ENCODE measurements at places on chromosomes 13 and 19.
A peak's percentile ranks its signal among the peaks of the same experiment; 100 is the strongest.

DNA sequence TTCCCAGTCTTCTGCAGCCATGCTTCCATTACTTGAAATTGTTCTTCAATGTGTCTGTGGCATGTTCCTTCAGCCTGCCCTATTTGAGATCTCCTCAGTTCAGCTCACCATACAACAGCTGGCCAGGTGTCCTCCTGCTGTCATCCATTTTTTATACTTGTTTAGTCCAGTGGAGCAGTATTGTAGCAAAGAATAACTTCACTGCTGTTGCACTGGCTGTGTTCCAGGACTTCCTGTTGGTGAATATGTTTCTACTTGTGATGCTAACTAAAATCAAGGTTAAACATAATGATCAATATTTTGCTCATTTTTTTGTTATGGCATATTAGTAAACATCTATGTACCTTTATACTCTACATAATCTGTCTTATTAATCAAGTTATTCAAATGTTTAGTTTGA lies 1394.1 kb downstream of the PCDH9 start:
- DNase-seq: no peak

DNA sequence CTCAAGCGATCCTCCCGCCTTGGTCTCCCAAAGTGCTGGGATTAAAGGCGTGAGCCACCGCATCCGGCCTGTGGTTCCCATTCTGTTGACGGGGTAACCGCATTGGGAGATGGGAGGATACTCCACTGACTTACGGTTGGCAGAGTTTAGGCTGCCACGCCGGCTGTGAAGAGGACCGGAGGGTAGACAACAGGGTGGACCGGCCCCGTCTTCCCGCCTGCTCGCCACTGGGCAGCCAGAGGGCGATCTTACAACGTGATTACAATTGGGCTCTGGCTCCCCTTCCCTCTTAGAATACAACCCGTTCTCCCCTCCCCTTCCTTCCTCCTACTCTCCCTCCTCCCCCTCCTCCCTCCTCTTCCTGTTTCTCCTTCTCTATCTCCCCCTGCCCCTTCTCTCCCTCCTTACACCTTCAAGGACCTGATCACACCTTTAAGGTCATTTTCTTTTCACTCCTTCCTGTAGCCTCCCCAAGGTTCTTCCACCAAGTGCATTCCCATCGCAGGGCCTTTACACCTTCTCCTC lies 957 bp upstream of the CCDC194 start:
- DNase-seq: no peak

GRCh38 chr13:96684469-96684868 lies 309.8 kb downstream of the OXGR1 start:
- DNase-seq: no peak

- no peak for DNase-seq
Measured at GRCh38 chr13:26497968-26498511, 59.4 kb upstream of the WASF3 start.

- DNase-seq: no peak
Measured at GRCh38 chr13:47158593-47158992, 261.7 kb upstream of the HTR2A start.

DNA sequence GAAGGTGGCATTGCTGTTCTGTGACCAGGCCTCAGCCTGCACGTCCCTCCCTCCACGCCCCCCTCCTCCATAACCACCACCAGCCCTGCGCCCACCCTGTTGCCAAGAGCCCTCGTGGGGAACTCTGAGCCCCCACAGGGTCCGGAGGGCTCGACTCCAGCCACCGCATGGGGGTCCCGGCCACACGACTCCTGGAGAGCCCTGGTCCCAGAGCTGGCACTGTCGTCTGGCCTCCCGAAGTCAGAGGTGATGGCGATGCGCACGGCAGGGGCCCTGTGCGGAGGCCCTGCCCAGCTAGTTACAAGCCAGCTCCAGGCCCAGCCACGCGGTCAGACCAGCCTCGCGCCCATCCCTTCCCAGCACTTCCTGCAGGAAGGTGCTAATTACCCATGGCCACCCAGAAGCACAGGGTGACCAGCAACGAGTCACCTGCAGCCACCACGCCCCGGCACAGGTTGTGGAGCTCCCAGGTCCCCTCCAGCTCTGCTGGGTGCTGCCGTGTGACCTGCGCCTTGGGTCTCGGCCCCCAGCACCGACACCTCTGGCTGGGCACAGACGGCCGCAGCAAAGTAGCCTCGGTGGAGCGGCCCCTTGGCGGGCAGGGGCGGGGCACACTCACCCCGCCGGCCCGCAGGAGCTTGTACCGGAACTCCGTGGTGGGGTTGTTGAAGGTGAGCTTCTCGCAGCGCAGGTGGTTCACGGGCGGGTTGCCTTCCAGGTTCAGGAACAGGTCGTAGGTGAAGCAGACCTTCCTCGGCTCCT lies 49.6 kb downstream of the MLLT1 start:
- DNase-seq: no peak

GRCh38 chr13:45195421-45195820 lies 5.4 kb downstream of the KCTD4 start:
- no peak for DNase-seq

- DNase-seq: no peak
Measured at GRCh38 chr13:44932171-44932849, 57.0 kb downstream of the NUFIP1 start.

GRCh38 chr19:58059671-58060078 lies 593 bp downstream of the ZNF135 start:
- no peak for DNase-seq

- no peak for DNase-seq
Measured at GRCh38 chr19:13492128-13492527, 14.2 kb downstream of the CACNA1A start.

GRCh38 chr19:1725100-1726064 lies 27.9 kb upstream of the ONECUT3 start:
- peak; percentile 73 for DNase-seq

GRCh38 chr13:97890573-97890972 lies 62.9 kb upstream of the IPO5 start:
- no peak for DNase-seq

DNA sequence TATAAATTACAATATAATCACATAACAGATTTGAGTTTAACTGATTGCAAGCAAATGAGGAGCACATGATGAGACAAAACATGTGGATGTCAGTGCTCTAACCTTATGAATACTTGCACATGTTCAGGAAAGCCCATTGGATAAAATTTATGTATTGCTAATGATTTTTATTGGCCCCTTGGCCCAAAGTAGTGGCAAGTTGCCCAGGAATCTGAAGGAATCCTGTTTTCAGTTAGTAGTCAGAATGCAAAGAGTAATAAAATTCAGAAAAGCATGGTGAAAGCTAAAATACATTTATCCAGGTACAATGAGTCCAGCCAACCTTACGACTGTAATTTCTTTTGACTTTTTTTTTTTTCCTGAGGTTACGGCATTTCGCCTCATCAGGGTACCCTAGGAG lies 1539.4 kb downstream of the EFNB2 start:
- no peak for DNase-seq

DNA sequence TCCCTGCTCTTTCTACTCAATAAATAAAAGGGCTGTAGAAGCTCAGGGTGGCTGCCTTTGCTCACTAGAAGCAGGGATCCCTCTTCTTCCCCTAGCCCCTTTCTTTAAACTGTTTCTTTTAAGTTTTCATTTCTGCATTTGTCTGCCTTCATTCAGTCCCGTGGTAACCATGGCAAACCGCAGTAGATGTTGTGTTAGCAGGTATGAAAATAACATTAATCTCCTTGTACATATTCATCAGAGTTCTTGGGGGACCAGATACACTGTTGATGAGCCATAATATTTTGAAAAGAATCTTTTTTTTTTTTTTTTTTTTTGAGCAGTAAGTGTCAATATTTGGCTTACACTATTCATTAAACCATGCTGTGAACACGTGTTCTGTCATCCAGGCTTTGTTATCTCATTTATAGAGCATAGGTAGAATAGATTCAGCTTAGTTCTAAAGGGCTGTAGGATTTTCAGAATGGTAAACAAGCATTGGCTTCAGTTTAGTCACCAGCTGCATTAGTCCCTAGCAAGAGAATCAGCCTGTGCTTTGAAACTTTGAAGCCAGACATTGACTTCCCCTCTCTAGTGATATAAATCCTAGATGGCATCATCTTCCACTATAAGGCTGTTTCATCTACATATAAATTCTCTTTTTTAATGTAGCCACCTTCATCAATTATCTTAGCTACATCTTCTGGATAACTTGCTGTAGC lies 59.4 kb upstream of the SPRY2 start:
- DNase-seq: no peak

GRCh38 chr19:17318966-17319365 lies 9.6 kb downstream of the DDA1 start:
- DNase-seq: no peak

GRCh38 chr13:83340170-83340569 lies 542.1 kb downstream of the SLITRK1 start:
- DNase-seq: no peak

GRCh38 chr13:110617321-110618072 lies 2.2 kb downstream of the NAXD start:
- DNase-seq: no peak

DNA sequence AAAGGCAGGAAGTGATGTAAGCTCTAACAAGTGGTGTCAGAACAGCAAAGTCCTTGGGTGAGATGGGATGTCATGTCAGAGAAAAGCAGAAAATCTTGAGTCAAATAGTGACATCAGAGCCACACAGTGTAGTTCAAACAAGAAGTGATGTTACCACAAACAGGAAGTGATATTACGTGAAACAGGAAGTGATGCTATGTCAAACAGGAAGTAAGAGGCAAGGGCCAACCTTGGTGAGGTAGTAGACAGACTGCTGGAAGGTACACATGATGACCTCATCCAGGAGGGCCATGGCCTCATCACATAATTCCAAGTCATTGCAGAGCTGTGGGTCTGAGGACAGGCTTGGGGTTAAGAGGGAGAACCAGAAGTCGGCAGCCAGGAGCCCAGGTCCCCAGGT lies 7.0 kb upstream of the MAMSTR start:
- DNase-seq: no peak

- no peak for DNase-seq
Measured at GRCh38 chr13:30158774-30159445, 148.4 kb downstream of the KATNAL1 start.

- DNase-seq: peak; percentile 67
Measured at GRCh38 chr13:50842990-50843256, 569 bp downstream of the DLEU7 start.

- DNase-seq: peak; percentile 96
Measured at GRCh38 chr19:15432629-15433518, 14.1 kb upstream of the AKAP8L start.

GRCh38 chr13:102771298-102772041 lies 2.1 kb downstream of the TEX30 start:
- no peak for DNase-seq

Measured in left forelimb (tissue), 1 donor.